Effector memory CD8-positive, alpha-beta T cell (primary cell): ENCODE measurements at places on chromosomes 5 and 9.
A peak's percentile ranks its signal among the peaks of the same experiment; 100 is the strongest.

DNA sequence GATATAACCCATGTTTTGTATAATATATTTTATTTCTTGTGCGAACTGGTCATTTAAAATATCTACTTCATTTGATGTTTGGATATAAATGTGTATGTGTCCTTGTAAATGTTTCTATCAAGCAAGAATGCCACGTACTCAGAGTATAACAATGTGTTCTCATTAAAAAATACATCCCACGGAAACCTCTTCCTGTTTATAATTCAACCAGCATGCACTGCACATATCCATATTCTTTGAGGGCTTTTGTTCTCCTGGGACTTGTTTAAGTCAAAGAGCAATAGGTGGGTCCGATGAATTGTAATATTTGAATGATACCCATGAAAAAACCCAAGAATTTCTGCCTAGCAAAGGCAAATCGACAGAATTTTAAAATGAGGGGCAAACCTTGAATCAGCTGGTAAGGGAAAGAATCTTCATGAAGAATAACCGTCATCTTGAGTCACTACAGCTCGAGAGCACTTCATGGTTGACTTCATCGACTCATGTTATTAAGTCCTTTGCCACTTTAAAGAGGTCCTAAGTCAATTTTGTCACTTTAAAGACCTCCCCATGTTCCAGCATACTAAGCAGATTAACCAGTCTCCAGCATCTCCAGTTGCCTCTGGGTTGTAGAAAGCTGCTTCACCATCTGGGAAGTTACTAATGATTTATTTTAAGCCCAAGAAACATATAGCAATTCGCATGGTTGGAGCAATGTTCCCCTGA, 80.6 kb downstream of the NPR3 start:
- no peak for DNase-seq

DNA sequence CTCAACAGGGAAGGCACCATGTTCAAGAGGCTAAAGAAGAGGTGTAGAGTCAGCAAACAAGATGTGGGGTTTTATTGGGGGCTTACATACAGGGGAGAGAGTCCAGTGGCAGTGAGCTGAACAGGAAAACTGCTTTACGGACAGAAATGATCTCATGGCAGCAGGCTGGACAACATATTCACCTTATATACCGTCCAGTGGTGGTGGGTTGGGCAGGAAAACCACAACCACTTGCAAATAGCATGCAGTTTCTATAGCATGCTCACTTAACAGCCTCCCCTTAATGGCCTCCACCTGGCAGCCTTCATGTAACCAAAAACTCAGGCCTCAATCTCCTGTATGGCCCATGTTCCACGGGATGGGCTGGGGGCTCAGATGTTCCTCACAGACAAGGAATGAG, 5.4 kb downstream of the TNFSF8 start:
- no peak for DNase-seq

- DNase-seq, result no peak
Observed at GRCh38 chr5:122815218-122815767, 30.1 kb upstream of the SNX24 start.

- no peak for DNase-seq
Observed at GRCh38 chr5:171433352-171433698, 13.9 kb downstream of the FGF18 start.

GRCh38 chr5:35335752-35336151, 105.5 kb upstream of the PRLR start:
- no peak for DNase-seq

GRCh38 chr5:39114155-39114554, 40.0 kb upstream of the RICTOR start:
- no peak for DNase-seq

DNA sequence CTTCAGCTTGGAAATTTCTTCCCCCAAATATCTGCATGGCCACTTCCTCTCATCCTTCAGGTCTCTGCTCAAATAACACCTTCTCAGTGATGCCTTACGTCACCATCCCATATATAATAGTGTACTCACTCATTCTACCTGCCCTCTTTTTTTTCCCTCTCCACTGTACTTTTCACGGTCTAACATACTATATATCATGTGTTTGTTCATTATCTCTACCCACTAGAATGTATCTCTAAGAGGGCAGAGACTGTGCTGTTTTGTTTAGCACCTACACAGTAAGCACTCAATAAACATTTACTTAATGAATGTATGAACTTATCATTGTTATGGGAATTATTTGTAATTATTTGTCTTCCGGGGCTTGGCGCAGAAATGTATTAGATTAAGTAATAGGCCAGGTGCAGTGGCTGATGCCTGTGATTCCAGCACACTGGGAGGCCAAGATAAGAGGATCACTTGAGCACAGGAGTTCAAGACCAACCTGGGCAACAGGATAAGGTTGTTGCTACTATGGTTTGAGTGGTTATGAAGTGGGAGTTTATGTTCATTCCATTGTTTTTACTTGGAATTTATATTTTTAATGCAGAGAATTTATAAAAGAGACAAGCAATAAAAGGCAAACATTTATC, 6.0 kb upstream of the IL13 start:
- no peak for DNase-seq

- DNase-seq, result no peak
Observed at GRCh38 chr9:137128862-137129455, 10.0 kb upstream of the GRIN1 start.

GRCh38 chr9:137705443-137705863, 86.6 kb downstream of the EHMT1 start:
- DNase-seq, result no peak

DNA sequence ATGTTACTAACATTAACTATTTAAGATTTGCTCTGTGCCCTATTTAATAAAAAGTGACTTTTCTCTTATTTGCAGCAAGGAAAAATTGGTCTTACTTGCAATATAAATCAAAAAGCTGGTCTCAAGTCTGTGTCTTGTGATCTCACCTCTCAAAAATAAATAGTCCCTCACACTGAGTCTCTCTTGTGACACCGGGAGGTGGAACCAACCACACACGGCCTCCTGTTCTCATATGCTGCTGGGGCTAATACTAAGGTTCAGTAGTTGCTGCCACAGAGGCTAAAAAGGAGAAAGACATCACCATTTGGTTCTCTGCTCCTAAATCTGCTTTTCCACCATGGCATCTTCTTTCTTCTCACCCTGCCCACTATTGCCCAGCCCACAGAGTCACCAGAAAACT, 175.8 kb upstream of the FTMT start:
- DNase-seq, result no peak

- DNase-seq, result no peak
Observed at GRCh38 chr9:2032234-2032633, 17.1 kb downstream of the SMARCA2 start.

- no peak for DNase-seq
Observed at GRCh38 chr5:150457562-150458240, 8.2 kb upstream of the RPS14 start.

GRCh38 chr5:37721447-37721871, 118.4 kb downstream of the GDNF start:
- no peak for DNase-seq

DNA sequence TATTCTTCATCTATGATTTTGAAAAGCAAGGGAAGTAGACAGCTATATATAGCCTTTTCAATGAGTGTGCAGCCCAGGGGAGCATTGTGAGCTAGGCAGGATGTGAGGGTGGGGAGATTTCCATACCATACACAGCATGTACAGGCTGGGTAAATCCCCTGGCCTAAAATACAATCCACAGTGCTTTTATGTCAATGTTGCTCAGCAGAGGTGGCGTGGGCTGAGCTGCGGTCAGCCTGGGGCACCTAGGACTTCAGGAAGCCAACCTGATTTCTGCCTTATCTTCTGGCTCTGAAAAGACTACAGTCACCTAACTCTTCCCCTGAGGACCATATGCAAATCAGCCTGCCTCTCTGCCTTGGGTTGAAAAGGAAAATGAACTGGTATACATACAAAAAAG, 6.3 kb upstream of the GARIN3 start:
- peak; percentile 51 for DNase-seq

GRCh38 chr5:123755653-123756317, 243.8 kb downstream of the CSNK1G3 start:
- no peak for DNase-seq

GRCh38 chr5:88675708-88676636, 207.0 kb downstream of the MEF2C start:
- no peak for DNase-seq

DNA sequence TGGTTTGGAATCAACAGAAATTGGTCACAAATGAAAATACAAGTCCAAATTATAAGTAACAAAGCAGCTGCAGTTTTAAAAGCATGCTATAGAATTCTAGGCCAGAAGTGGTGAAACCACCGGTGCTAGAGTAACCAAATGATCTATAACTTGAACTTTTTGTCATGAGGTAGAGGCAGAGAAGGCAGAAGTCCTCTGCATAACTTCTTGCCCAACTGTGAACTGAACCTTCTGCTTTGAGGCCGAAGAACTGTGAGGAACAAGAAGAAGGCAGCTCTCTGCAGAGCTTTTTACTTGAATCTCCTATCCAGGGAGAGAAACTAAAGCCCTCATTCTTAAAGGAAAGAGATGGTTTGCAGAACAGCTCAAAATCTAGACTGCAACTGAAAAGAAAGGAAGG, 36.2 kb upstream of the TENT2 start:
- DNase-seq, result no peak

GRCh38 chr5:56291661-56292374, 58.7 kb upstream of the ANKRD55 start:
- no peak for DNase-seq

DNA sequence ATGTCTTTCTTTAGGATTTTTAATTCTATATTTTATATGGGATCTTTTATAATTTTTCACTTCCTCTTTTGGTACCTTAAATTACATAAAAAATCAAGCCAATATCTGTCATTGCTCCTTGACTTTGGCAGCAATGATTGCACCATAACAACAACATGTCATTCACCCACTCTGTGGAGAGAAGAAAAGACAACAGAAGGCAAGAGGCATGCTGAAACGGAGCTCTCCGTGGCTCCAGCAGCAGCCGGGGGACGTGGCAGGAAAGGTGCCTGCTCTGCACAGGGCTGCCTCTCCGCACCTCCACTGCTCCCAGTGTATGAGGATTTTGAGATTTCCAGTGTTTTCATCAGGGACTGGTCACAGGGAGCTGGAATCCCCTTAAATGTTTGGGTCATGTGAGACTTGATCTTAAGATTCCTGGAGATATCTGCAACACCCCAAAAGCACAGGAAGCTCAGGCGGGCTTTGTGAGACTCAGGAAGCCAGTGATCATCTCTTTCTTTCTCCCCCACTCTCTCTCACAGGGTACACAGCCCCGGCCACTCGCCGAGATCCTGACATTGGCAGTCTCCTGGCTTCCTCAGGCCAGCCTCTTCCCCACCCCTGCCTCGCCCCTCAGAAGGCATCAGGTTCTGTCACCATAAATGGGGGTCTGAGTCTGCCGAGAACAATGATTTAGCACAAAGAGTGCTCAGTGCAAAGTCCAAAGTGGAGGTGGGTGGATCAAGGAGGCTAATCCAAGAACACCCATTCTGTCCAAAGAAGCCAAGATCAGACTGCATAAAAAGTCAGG, 74.6 kb downstream of the ACTL7B start:
- no peak for DNase-seq

DNA sequence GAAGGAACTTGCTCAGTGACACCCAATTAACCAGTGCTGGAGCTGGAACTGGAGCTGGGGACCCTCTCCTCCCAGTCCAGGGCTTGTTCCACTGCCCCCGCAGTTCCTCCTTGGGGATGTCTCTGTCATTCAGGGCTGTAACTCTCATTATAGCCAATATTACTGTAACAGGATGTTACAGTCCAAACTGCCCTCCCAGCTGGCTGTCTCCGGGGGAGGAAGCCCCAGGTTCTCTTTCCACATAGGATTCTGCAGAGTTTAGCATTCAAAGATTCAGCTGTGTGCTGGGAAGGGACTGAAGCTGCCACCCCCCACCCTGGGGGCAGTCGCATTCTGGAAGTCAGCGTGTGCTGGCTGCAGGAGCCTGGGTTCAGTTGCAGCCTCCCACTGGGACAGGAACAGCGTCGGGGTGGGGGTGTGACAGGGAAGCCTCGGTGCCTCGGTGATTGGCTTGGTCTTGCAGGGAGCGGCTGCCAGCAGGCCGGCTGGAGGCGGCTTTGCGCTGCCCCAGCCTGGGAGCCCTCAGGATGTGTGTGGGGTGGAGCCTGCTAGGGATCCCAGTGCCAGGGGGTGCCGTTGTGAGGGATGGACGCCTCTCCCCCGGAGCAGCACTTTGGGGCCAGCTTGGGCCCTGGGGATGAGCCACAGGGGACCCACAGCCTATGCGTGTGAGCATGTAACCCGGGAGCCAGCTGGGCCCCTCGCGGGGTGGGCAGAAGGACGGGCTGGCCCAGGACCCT, 101.1 kb downstream of the RGS3 start:
- DNase-seq, result no peak

DNA sequence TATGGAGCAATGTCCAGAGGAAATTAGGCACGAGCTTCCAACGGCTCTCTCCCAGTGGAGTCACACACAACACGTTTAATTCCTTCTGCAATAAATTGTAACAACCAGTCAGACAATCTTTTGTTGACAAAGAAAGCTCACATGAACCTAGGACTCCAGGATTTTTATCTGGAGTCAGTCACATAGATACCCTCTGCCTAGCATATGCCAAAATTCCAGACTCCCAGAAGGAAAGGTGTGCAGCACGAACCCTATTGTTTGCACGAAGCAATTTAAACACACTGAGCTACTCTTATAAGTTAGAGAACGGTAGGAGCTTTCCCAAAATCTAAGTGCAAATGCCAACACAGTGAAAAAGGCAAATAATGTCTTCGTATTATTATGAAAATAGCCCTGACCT, 67.1 kb downstream of the TEX10 start:
- no peak for DNase-seq

- DNase-seq, result no peak
Observed at GRCh38 chr5:42013561-42013960, 88.5 kb downstream of the FBXO4 start.

- DNase-seq, result no peak
Observed at GRCh38 chr5:140303966-140304365, 1.1 kb upstream of the PFDN1 start.

DNA sequence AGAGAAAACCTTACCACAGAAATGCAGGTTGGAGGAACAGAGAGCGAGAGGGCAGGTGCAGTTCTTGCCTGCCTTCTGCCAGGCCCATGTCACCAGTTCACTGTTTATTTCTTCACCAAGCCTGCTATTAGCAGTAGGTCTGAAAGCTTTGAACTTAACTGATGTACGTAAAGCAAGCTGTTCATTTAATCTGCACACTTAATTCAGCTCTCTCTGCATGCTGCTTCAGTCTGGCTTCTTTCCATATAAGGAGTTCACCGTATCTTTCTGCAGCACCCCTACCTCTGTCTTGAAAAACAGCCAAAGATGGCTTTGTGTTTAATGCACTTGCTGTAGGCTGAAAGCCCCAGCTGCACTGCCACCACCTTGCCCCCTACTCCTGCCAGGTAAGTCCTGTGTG, 205.1 kb downstream of the RAB3C start:
- no peak for DNase-seq

DNA sequence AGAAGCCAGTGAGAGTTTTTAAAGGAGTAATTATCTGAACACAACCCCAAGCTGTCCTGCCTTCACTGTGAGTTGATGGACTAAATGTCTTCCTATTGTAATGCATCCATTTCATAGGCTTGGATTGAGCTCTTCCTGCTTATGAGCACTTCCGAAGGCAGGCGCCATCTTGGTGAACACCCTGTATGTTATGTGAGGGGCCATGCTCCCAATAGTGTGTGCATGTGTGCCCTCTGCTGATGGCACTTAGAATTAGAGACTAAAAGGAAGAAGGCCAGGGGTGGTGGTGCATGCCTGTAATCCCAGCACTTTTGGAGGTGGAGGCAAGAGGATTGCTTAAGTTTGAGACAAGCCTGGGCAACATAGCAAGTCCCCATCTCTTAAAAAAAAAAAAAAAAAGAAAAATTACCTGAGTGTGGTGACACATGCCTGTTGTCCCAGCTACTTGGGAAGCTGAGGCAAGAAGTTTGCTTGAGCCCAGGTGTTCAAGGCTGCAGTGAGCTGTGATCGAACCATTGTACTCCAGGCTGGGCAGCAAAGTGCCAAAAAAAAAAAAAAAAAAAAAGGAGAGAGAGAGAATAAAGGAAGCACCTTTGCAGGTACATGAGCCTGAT, 65.0 kb downstream of the C9orf152 start:
- no peak for DNase-seq
